ENCODE measurements at places on chromosomes 12 and 14. TPM values are rescaled to one million over a fixed set of nuclear protein-coding genes. Genes with fewer than 3 reads are reported as not detected.

- no peak for DNase-seq
Measured at GRCh38 chr12:106487664-106488063, 95.1 kb upstream of the RFX4 start.

DNA sequence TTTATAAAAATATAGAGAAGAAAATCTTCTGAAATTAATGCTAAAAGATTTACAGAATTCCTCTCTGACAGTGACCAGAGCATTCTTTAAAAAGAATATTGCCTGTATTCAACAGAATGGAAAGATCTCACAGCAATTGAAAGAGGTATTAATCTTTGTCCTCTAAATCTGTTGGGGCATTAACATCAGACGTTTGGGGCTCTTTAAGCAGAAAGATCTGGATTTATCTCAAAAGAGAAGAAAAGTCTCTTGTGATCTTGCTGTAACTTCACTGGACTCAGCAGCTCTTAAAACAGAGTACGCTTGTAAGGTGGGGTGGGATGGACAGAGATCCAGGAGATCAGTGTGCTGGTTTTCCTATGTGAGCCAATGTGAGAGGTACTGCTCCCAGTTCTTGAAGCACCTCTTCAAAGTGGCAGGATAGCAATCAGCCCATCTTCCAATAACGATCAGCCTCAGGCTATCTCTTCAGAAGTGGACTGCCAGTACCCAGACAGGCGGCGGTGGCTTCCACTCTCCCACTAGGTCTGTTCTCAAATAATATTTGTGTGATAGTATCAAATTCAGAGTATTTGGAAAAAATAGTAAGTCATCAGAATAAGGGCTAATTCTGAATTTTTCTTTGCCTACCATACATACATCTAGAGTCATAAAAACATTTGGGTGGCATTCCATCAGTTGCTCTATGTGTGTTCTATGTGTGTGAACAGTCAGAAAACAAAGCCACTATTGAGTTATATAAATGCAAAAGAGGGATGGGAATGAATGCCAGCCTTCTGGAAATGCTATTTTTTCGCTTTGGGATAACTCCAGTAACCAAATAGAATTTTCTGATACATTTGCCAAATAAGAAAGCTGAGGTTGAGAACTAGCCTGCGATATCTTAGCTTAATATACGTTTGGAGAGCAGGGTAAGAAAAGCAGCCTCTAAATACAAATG is 237.4 kb upstream of the RGS6 start:
- DNase-seq, result no peak

DNA sequence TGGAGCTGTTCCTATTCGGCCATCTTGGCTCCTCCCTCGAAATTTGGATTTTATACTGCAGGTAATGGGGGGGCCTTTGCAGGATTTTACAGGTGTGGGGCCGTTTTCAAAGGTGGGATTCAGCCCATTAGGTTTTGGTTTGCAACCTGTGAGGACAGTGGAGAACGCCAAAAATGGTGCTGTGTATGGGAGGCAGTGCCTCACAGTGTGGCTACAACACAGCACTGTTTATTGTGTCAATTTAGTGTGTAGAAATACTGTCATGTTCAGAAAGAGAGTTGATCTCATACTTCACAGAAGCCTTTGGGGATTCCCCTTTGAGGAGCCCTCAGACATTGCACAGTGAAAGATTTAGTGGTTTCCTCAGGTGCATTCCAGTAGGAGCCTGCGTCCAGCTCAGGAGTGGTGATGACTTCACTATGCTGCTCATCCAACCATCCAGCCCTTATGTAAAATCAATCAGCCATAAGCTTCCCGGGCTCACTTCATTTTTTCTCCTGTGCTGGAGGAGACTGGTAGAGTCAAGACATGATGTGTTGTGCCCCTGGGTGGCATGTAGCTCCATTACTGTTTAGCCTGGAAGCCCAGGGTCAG is 92.7 kb upstream of the PRMT8 start:
- no peak for DNase-seq

GRCh38 chr14:88793259-88793625 is 489 bp upstream of the EML5 start:
- DNase-seq, result no peak

GRCh38 chr12:69066492-69067373 is 133.8 kb upstream of the CPM start:
- DNase-seq, result peak; percentile 38

- no peak for DNase-seq
Measured at GRCh38 chr12:112447106-112447505, 28.4 kb downstream of the PTPN11 start.

GRCh38 chr12:128973883-128974681 is 120.8 kb downstream of the GLT1D1 start:
- no peak for DNase-seq

DNA sequence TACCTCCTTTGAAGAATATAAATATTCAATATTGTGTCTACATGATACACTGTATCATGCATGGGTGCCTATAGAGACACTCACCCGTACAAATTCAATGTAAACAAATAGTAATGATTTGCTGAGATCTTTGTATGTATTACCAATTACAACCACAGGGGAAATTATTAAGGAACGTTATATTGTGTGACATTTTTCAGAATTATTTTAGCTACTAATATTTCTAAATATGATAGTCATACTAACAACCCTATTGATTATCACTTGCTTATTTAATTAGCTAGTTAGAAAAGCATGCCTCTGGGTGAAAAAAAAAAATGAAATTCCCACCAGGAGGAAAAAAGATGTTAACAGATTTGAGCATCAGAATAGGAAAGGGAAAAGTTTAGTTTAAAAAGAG is 2.1 kb downstream of the SOX5 start:
- no peak for DNase-seq

GRCh38 chr14:50677527-50678063 is 9.5 kb upstream of the SAV1 start:
- DNase-seq, result no peak

GRCh38 chr12:119006746-119007145 is 25.4 kb downstream of the SRRM4 start:
- DNase-seq, result no peak

DNA sequence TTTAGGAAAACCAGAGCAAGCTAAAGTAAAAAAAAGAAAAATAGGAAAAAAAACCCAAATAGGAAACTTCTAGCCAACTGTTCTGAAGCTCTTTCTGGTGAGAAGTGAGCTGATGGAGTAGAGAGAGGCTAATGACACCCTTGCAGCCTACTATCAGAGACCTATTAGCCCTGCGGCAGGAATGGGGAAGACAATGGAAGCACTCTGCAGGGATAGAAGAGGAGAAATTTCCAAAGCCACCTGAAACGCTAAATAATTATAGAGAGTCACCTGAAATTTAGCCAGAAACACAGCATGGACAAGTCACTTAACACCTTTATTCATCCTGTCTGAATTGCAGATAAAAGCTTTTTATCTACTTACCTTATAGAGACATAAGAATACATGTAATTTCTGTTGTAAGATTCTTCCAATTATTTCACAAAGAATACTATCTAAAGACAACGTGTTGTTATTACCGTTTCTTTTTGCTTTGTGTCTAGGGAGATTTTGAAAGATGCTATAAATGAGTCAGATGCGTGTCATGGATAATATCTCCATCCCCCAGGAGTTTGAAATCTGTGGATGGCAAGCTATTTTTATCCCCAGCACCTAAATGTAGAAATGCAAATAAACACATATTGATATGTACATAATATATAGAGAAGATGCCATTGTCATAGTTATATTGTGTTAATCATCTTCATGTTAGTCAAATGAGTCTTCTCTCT is 138.6 kb downstream of the TPH2 start:
- DNase-seq, result no peak

DNA sequence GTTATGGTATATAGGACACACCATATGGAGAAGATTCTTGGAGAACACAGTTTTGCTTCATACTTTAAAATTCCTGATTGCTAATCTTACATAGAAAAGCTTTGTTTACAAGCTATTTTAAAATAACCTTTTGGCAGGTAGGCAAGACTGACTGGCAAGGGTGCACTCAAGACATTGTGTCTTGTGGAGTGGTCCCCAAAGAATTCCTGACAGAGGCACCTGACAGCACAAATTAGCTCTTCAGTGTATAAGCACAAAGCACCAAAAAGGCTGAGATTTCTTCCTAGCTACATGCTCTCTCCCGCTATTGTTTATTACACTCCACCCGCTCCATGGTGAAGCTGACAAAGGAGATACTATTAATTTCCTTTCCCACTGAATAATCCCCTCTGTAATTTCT is 139.4 kb downstream of the MON2 start:
- no peak for DNase-seq

GRCh38 chr12:105492591-105493545 is 162.4 kb downstream of the C12orf75 start:
- no peak for DNase-seq

GRCh38 chr14:55589171-55589570 is 9.2 kb downstream of the KTN1 start:
- DNase-seq, result no peak

GRCh38 chr14:69137843-69138535 is 14.9 kb downstream of the DCAF5 start:
- no peak for DNase-seq

DNA sequence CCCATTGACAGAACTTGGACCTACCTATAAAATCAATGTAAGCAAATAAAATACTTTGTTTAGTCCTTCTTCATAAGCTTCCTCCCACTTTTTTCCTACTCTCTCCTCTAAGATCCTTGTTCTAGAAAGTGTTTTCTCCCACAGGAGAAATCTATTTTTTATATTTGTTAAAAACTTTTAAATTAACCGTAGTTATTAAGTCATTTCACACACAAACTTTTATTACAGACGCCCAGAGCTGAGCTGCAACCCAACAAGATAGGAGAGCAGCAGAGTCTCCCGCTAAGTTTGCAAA is 27.7 kb downstream of the DAD1 start:
- no peak for DNase-seq

DNA sequence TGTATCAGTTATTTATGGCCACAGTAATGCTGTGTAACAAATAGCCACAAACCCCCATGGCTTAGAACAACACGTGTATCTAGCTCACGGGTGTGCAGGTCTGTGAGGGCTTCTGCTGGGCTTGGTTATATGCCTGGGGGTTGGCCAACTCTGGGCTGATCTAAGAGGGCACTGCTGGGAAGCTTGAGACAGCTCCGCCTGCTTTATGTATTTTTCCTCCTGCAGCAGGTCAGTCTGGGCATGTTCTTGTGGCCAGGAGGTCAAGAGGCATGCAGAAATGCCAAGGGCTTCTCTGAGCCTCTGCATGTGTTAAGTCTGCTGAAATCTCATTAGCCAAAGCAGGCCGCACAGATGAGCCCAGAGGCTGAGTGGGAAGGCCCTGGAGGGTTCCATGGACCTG is 105.8 kb downstream of the ZNF664 start:
- no peak for DNase-seq

- DNase-seq, result no peak
Measured at GRCh38 chr14:64708148-64709004, 4.2 kb downstream of the PLEKHG3 start.

- no peak for DNase-seq
Measured at GRCh38 chr12:96323906-96324305, 76.3 kb downstream of the CDK17 start.

DNA sequence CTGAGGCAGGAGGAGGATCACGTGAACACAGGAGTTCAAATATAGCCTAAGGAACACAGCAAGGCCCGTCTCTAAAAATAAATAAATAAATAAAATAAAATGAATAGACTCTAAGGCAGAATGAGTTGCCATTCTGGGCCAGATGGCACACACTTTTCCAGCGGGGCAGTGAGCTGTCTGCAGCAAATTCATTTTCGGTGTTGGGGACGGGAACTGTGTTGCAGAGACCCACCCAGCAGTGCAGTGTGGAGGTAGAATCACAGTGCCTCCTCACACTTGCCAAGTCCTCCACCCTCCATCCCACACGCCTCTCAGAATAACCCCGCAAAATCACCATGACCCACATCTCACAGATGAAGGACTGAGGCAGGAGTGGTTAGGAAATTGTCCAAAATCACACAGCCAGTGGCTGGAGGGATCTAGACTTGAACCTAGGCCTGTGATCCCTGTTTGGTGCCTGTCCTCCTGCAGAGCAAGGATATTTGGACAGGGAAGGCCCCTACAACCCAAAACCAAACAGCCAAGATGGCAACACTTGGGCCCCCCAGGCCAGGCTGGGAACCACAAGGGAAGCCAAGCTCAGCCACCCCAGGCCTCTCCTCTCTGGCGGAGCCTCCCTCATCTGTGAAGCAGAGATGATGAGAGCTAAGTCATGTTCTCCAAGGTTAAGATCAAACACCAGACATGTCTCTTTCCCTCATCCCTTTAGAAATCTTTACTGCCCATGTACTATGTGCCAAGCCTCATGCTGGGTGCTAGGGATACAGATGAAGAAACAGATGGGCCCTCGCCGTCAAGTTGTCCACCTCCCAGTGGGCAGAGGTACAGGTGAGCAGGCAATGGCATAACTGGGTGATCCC is 152.7 kb downstream of the DPF3 start:
- DNase-seq, result no peak

DNA sequence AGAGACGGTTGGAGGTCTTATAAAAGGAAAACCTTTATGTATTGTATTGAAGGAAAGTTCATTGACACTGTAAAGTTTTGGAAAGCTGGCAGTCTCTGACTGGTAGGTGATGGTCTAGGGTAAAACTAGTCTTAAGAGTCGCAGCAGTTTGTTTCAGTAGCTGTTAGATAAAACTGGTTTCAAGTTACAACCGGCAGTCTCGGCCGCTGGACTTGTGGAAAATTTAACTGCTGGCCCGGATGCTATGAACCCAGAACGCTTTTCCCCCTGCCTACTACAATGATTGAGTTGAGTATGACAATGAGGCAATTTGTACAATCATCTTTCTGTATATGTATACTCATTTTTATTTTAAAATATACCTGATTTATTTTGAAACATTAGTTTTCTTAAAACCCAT is 1426.9 kb downstream of the AACS start:
- DNase-seq, result no peak

DNA sequence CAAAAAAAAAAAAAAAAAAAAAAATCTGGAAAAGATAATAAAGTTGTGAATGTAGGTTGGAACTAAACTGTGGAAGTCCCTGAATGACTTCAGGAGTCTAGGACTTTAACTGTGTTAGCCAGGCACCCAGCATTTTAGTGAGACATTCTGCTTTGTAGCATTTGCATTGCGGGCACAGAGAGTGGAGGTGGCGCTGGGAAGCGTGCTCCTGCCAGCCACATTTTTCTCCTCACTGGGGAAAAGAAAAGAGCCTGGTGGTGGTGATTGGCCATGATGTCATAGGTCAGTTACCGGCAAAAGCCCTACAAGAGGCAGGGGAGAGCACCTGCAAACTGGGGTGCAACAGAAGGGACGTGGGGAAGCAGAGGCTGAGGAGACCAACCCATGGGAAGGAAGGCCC is 9.7 kb upstream of the GAPDH start:
- DNase-seq, result no peak

The INHBC gene
- not detected for total RNA-seq

The APOLD1 gene
- total RNA-seq, result 21.3 TPM

The BICD1 gene
- total RNA-seq, result 4.5 TPM

The NTF3 gene
- total RNA-seq, result 1.1 TPM

The KLRK1 gene
- total RNA-seq, result not detected

The RPAP3 gene
- 19.9 TPM for total RNA-seq

The FAIM2 gene
- 8.2 TPM for total RNA-seq

The ITGA5 gene
- total RNA-seq, result 44.1 TPM

The C12orf60 gene
- total RNA-seq, result 1.3 TPM

The SERPINA12 gene
- not detected for total RNA-seq

The YEATS4 gene
- total RNA-seq, result 12.8 TPM
